ENCODE measurements at places on chromosomes 5 and 9. TPM values are rescaled to one million over a fixed set of nuclear protein-coding genes. Genes with fewer than 3 reads are reported as not detected.
A peak's percentile ranks its signal among the peaks of the same experiment; 100 is the strongest.

PTCD2 gene
- 9.4 TPM for total RNA-seq

- H3K4me3 ChIP-seq = no peak overlapping the region
- no peaks in the 10 kb centered on the region for H3K27me3 ChIP-seq
- no peaks in the 10 kb centered on the region for H3K4me1 ChIP-seq
- H3K27ac ChIP-seq = no peak overlapping the region
- no peaks in the 10 kb centered on the region for H3K36me3 ChIP-seq
Measured at GRCh38 chr5:44365345-44365744, 23.9 kb downstream of the FGF10 start.

GRCh38 chr5:175900157-175900556, 28.8 kb downstream of the CPLX2 start:
- no peak overlapping the region for H3K4me3 ChIP-seq
- no peak overlapping the region for H3K27ac ChIP-seq
- H3K4me1 ChIP-seq = no peaks in the 10 kb centered on the region
- DNase-seq = peak; percentile 46
- no peaks in the 10 kb centered on the region for H3K27me3 ChIP-seq

DNA sequence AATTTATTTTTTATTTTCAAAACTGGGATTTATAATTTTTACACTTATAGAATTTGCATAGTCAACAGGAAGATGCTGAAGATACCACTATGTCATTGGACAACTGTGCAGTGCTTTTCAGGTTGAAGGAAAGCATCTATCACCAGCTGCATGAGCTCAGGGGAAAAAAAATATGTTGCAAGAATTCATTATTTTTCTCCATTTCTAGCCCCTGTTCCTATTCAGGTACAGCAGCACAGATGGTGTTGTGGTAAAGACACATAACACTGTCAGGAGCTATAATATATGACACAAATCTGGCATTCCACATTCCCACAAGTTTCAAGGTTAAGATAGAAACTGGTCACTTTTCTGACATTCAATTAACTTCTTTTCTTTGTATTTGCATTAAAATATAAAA, 1088.6 kb downstream of the MAT2B start:
- no peaks in the 10 kb centered on the region for H3K36me3 ChIP-seq
- H3K27ac ChIP-seq = no peak overlapping the region
- no peak for DNase-seq
- H3K4me1 ChIP-seq = no peaks in the 10 kb centered on the region

DNA sequence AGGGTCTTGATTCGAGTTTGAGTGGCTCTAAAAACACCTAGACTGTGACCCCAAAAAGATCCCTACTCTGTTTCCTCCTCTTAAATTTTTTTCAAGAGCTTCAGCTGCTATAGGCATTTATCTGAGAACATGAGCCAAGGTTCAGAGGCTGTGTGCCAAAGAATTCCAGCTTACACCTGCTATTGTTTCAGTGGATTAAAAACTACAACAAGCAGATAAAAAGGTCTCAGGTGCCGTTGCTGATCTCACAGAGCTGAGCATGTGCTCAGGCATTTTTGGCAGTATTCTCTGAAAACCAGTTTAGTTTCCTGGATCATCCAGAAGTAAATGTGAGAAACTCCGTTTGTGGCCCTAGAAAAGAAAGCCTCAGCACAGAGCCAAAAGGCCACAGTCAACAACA, 349.2 kb downstream of the DEPDC1B start:
- H3K36me3 ChIP-seq = no peaks in the 10 kb centered on the region
- DNase-seq = no peak
- H3K4me3 ChIP-seq = no peak overlapping the region
- H3K4me1 ChIP-seq = no peaks in the 10 kb centered on the region

DNA sequence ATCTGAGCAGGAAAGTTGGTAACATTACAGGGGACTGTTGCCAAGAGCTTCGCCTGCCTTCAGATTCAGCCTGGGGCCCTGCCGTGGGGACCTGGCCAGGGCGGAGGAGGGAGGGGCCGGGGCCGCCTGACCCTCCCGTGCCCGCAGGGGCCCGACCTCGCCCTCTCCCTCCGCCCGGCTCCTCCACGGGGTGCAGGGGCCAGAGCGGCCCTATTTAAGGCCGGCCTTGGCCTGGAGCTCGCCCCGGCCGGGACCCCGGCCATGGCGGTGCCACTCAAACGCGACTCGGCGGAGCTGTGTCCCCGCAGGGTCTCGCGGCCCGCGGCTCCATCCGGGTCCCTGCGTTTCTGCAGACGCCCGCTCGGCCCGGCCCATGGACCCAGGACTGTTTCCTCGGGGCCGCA, 757 bp downstream of the TMEM250 start:
- DNase-seq = peak; percentile 95
- H3K27ac ChIP-seq = peak overlapping the region; percentile 28
- peaks cover 15% of the 10 kb centered on the region for H3K4me1 ChIP-seq

Measured in osteoblast (primary cell).